CD14-positive monocyte (primary cell): ENCODE measurements at places on chromosomes 7 and 10.
A peak's percentile ranks its signal among the peaks of the same experiment; 100 is the strongest.

DNA sequence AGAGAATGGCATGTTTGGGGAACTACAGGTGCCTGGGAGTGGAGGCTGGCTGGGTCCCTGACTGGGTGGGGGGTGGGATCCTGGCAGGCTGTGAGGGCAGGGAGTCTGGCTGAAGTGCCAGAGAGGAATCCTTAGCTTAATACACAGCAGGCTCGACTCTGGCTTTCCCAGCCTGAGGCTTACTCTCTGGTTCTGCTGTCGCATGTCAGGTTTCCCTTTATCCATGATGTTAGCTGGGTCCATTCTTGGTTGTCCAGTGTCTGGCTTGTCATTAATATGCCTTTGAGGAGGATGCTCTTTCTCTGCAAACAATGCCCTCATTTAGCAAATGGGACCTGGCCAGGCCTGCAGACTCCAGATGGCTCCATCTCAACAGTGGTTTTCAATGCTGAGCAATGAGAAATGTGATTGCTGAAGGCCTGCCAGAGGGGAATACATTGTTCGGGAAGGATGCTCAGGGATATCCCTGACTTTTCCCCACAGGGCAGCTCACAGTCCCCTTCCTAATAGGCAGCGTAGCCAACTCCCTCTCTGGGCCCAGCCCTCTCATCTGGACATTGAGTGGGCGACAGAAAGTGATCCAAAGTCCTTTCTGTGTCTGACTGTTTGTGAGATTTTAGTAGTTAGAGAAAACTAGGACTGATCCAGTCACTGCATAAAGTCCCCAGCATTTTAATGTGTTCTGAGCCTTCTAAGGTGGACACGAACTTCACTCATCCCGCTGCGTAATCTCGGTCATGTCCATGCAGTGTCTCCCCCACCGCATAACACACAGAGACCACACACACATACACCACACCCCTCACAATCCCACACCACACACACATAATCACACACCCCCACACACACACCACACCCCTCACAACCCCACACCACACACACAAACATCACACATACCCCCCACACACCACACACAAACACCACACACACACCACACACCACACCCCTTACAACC, 124.9 kb downstream of the ANLN start:
- DNase-seq: no peak

- DNase-seq: no peak
These were observed 37.8 kb upstream of the CACNB2 start for GRCh38 chr10:18102404-18102803.

DNA sequence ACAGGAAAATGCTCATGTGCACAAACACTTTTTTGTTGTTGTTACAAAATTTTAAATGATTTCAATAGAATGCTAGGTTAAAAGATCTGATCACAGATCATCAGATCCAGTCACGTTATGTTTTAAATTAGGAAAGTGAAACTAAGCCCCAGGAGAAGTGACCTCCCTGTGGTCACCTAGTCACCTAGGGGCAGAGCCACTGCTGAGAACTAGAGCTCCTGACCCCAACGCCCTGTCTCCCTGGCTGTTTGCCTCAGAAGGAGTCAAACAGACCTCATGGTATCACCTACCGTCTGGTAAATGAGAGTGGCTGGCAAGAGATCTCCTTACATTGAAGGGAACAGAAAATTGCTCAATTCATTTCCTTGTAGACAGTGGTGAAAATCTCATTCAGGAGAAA, 447.3 kb downstream of the ADRA2A start:
- DNase-seq: no peak

GRCh38 chr10:89327803-89328441, at the start of gene IFIT3:
Gene IFIT3, plus strand, starts transcription at chr10:89327997. Its CDS starts 77 bp downstream, at chr10:89328074.
- DNase-seq: peak; percentile 83

- peak; percentile 78 for DNase-seq
These were observed 85.3 kb upstream of the CCDC6 start for GRCh38 chr10:59991661-59992060.

DNA sequence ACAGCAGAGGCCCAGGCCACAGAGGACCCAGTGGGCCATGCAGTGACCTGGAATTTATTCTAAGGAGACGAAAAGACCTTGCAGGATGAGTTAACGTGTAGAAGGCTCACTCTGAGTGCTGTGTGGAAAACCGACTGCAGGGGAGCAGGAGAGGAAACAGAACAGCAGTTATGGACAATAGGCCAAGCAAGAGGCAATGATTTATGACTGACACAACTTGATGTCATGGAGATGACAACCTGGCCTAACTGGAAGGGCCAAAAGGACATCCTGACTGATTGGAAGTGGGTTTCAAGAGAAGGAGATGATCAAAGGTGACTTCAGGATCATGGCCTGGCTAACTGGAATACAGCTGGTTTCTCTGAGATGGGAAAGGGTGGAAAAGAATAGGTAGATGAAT, 70.2 kb upstream of the RAPGEF5 start:
- no peak for DNase-seq

DNA sequence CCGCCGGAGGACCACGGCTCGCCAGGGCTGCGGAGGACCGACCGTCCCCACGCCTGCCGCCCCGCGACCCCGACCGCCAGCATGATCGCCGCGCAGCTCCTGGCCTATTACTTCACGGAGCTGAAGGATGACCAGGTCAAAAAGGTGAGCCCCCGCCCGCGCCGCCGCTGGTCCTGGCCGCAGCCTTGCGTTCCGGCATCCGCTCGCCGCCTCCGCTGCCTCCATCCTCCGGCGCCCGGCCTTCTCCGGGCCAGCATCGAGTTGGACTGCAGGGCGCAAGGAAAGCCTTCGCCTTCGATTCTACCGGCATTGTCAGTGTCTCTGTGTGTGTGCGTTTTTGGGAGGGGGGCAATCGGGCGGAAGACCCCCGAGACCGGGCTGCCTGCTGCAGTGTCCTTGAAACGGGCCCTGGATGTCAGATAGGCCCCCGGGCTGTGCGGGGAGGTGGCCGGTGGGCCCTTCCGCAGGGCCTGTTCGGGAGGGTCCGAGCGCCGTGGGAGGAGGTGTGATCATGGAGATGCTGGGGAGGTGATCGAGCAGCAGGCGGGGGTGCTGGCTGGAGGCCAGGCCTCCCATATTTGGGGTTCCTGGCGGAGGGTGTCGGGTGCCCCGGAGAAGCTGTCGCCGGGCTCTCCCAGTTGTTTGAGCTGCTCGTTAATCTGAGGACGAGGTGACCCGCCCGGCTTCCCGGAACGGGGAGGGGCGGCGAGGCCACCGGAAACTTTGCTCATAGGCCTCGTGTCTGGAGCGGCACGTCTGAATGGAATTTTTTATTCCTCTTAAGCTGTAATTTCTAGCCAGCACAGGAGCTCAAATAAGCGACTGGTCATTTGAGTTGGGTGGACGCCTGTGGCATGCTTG, 40.8 kb downstream of the HK1 start:
- peak; percentile 75 for DNase-seq

DNA sequence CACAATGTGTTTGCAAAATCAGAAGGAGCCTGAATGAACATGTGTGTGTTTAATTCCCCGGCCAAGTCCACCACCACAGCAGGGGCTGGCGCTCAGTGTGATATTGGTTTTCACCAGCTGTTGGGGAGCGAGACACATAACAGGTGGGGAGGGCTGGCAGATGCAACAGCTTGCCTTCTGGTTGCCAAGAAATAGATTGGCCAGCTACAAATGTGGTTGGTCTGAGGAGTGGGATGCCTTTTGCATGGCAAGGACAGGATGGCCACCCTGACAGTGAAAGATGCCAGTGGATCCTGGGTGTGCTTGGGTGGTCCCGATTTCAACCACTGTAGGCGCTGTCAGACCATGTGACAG, 292.5 kb upstream of the FZD8 start:
- no peak for DNase-seq

DNA sequence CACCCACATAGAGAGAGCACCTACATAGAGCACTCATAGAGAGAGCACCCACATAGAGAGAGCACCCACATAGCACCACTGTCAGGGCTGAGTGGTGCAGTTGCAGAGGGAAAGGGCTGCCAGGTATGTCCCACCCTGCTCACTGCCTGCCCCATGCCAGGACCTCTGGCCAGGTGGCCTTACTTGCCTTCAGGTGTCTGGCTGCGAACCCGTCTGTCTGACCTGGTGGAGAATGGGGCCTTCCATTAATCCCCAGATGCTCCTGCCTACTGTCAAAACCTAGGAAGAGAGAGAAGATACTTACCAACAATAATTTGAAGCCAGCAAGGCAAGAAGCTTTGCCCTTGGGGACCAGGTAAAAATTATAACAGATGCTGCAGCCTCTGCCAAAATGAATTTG, 51.1 kb downstream of the INSIG1 start:
- DNase-seq: no peak

- no peak for DNase-seq
These were observed 297.4 kb upstream of the PCDH15 start for GRCh38 chr10:55098452-55098851.

DNA sequence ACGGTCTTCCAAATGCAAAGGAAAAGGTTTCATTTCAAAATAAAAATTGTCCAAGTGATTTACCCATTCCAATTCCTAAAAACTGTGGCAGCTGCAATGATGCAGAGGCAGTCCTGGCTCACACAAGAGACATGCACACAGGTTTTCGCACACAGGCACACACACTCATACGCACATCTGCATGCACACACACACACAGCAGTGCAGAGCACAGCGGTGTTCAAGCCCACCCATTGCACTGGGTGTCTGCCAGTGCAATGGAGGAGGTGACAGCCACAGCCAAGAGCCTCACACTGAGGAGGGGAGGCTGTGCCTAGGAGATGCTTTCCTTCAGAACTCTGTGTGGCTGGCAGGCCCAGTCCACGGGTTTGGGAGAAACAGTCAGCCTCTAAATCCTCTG, 123.7 kb downstream of the SLIT1 start:
- DNase-seq: no peak

DNA sequence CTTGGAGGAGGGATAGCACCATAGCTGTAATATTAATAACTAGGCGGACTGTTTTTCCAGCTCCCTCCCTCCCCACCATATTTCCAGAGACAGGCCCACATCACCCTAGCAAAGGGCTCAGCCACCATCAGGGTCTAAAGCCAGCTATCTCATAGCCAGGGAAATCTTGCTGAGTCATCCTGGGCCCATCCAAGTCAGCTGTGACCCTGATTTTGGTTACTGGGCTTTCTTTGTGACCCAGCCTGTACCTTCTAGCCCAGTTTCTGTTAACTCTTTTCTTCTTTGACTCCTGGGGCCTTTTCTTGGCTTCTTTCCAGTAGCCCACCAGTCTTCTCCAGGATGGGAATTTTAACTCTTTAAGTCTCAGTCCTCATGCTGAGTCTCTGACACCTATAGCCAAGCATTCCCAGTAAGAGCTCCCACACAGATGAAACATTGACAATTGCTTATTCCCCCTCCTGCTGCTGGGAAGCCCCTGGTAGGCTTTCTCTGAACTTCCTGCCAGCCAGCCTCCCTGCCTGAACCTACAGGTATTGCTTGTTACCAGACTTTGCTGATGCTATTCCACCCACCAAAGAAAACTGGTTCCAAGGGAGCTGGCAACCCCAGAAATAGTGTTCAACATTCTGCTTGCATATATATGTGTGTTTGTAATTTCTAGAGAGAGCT, 34.8 kb upstream of the ADO start:
- no peak for DNase-seq

GRCh38 chr10:12902135-12902572, 99.4 kb downstream of the CCDC3 start:
- DNase-seq: peak; percentile 0

DNA sequence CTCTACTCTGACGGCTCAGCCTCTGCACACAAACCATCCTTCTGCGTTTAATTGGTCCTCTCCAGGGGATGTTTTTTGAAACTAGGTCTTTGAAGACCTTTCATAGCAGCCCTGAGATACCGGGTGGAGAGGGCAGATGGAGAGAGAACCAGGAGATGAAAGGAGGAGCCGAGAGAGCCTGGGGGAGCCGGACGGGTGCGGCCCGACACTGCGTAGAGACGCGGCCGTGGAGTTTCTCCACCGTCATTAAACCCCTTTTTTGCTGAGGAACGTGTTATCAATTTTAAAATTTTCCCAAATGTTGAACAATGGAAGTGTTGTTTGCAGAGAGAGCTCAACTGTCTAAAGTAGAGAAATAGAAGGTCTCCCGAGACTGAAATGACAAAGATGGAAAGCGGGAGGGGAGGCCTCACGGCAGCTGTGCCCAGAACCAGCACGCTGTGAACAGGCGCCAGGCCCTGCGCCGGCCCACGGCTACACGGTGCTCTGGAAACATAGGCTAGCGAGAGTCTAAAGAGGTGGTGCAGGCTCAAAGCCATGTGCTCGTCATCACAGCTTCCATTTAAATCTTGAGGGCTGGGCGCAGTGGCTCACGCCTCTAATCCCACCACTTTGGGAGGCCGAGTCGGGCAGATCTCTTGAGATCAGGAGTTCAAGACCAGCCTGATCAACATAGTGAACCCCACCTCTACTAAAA, 307.0 kb downstream of the PTPRN2 start:
- no peak for DNase-seq

DNA sequence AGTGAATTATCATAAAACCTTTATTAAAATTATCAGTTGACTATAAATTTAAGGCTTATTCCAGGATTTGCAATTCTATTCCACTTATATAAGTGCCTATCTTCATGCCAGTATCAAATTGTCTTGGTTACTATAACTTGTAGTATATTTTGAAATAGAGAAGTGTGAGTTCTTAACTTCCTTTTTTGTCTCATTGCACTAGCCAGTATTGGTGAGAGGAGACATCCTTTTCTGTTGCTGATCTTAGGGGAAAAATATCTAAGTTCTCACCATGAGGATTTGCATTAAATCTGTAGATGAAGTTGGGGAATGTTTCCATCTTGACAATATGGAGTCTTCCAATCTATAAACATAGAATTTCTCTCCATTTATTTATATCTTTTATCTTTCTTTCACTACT, 104.2 kb upstream of the MKI67 start:
- DNase-seq: no peak

DNA sequence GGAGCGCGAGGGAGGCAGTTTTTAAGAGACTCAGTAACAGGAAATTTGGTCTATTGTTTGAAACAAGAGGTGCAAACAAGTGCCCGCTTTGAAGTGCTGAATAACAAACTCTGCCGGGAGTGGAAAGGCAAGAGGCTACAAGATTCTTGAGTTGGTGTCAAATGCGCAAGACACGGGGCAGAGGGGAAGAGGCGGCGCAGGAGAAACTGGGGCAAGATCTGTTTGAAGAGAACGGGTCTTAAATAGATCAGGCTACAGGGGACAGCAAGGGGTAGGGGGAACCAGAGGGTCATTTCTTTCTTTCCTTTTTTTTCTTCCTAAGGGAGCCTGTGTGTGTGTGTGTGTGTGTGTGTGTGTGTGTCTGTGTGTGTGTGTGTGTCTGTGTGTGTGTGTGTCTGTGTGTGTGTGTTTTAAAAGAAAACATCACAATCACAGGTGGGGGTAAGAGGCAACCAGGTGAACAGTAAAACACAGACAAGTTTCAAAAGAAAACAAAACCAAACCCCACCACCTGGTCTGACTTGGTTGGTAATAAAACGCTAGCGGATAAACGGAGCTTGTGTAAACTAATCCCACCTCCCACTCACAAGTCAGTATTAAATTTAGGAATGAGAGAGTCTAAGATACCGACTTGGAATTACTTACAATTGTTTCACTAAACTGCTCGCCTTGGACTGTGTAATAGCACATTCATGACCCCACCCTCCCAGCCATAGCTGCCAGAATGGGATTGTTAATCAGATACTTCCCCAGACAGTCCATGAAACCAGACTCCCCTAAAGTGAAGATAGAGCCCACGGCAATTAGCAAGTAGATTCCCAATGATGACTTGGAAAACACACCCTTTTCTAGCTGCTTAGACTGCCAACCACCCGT, 13.1 kb upstream of the CUX1 start:
- no peak for DNase-seq
